ENCODE measurements at places on chromosomes 7 and 10.

- H3K4me1 ChIP-seq: peaks cover 4% of the 10 kb centered on the region
- no peaks in the 10 kb centered on the region for H3K36me3 ChIP-seq
These were observed 86.5 kb downstream of the PLXNA4 start for GRCh38 chr7:132489776-132490237.

- no peaks in the 10 kb centered on the region for H3K36me3 ChIP-seq
- no peaks in the 10 kb centered on the region for H3K27me3 ChIP-seq
- H3K27ac ChIP-seq: no peak overlapping the region
- H3K4me1 ChIP-seq: peaks cover 17% of the 10 kb centered on the region
- no peak for DNase-seq
These were observed 1.7 kb upstream of the NEURL1 start for GRCh38 chr10:103491729-103492364.

DNA sequence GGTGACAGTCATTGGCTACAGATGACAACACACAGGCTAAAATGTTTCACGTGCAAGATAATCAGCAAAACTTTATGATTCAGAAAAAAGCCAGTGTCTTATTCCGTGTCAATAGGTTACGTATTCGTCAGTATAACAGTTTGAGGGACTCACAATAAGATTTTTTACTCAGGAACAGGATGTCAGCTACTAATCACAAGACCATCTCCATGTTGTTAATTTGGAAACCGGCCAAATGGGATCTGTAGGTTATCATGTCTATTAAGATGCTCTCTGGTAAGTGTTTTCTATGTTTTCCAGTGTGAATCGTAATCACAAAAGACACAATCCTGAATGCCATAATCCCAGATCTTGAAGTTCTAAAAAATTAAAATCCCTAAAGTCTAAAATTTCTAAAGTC, 197.3 kb downstream of the ETV1 start:
- no peaks in the 10 kb centered on the region for H3K36me3 ChIP-seq
- H3K4me1 ChIP-seq: no peaks in the 10 kb centered on the region
- H3K27me3 ChIP-seq: no peaks in the 10 kb centered on the region
- H3K4me3 ChIP-seq: no peak overlapping the region
- no peak for DNase-seq
- H3K27ac ChIP-seq: no peak overlapping the region

DNA sequence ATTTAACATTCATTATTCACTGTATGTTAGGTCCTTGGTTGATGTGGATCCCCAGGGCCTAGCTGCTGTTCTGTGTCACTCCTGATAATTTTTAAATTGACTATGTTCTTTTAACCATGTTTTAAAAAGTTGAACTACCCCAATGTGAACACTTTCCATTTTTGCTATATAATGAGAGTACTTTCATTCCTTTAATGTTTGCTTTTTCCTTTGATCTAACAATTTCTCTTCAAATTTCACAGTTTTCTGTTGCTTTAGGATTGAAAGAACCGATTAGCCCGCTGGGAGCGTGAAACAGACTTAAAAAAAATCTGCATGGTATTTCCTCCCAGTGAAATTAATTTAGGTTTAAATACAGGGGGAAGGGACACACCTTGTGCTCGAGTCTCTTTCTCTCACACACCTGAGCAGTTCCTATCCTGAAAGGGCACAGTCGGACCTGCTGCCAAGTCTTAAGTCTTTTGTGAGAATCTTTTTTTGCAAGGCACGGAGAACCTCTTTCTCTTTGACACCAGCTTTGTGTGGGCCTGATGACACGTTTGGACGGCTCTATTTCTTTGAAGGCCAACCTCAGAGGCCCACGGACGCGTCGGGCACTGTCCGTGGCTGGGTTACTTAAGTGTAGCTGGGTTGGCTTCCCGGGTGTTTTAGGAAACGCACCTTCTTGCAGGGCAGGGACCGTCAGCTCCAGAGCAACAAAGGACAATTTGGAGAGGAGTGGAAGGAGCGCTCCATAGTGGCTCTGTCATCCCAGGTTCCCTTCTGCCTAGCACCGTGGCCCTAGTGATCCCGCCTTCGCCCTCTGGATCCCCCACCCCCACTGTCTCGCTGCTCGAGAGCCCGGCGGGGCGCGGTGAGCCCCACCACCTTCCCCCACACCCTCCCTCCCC, 1.0 kb upstream of the CHN2 start:
- peak overlapping the region; percentile 62 for H3K4me3 ChIP-seq
- no peak for DNase-seq
- peaks cover 17% of the 10 kb centered on the region for H3K4me1 ChIP-seq
- no peak overlapping the region for H3K27ac ChIP-seq
- peaks cover 31% of the 10 kb centered on the region for H3K27me3 ChIP-seq
- H3K36me3 ChIP-seq: no peaks in the 10 kb centered on the region

DNA sequence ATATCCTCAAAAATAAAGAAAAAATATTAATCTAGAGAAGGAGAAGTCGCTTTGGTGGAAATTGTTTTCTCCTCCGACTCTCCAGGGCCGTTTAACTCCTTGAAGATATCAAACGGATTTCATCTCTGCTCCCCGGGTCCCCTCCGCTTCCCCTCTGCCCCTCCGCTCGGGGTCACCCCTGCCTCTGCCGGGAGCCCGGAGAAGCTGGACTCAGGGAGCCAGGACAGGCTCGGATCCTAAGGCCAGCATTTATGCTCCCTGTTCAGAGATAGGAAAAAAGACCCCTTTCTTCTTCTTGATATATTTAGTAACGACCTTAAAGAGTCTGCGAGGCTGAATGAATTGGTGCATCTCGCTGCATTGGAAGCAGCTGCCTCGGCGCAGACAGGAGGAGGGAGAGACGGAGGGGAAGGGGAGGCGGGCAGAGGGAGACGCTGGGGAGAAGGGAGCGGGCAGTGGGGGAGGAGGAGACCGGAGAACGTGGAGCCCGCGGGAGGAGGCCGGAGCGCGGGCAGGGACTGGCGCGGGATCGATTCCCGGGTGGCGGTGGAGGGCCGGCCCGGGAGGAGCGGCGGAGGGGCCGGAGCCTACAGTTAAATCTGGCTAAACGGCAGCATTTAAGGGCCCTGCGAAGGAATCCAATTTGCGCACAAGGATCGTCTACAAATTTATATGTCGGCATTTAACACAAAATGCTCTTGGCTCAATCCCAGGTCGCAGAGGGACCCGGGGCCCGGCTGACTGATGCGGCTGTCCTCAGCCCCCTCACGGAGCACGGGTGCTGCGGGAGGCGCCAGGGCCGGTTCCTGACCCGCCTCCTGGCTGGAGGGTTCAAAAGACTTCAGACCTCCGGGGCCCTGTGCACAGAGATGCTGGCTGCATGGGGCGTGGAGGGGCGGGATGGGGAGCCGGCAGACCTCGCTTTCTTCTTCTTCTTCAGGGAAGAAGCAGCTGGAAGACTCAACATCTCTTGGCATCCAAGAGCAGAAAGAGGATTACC, 55.6 kb downstream of the CRTAC1 start:
- DNase-seq: no peak
- H3K27ac ChIP-seq: no peak overlapping the region
- H3K27me3 ChIP-seq: peaks cover 64% of the 10 kb centered on the region
- no peak overlapping the region for H3K4me3 ChIP-seq
- no peaks in the 10 kb centered on the region for H3K4me1 ChIP-seq
- no peaks in the 10 kb centered on the region for H3K36me3 ChIP-seq

DNA sequence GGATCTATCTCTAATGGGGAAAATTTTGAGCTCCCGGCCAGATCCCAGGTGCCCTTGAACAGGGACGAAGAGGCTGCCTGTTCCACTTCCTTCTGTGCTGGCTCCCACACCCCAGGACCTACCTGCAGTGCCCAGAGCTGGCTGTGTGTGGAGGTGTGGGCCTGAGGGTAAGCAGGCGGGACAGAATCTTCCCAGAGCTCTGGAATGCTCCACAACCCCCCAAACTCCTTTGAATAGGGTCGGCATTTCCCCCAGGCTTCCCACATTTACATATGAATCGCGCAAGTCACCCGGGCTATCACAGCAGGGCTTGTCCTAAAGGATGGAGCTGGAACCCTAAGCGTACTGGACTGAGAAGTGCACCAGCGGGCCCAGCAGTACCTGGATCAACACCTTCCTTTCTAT, 95.9 kb downstream of the DNMBP start:
- H3K27me3 ChIP-seq: no peaks in the 10 kb centered on the region
- H3K4me1 ChIP-seq: peaks cover 5% of the 10 kb centered on the region
- no peak overlapping the region for H3K4me3 ChIP-seq
- DNase-seq: no peak
- H3K36me3 ChIP-seq: no peaks in the 10 kb centered on the region

DNA sequence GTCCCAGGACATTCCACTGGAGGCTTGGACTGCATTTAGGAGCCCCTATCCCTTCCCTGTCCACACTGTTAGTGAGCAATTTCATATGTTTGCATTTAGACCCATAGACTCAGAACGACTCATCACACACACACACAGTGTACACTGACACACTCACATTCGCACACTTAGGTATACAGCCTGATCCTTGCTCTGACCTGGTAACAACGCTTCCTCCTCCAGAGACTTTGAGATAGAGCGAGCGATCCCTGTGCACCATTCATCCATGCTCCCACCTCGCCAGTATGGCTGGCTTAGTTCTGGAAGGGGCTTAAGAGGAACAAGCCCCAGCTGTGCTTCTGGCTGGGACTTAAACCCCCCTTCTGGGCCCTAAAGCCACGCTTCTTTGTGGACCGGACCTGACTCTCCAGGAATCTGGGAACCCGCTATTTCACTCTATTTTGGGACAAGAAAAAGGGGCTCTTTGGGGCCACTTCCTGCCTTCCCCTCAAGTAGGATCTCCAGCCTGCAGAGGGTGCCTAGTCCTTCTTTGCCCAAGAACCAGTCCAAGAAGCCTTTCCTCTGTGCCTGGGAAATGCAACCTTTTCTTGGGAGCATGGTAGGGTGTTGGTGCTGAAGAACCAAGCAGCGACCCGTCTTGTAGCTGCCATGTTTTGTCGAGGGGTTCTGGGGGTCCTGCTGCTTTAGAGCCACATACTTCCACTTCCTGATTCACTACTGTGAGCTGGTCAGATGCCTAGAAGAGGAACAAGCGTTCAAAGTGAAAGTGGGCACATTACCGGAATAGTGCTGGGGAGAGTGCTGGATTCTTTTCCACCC, 1.1 kb upstream of the HOXA13 start:
- peaks cover 97% of the 10 kb centered on the region for H3K27me3 ChIP-seq
- H3K4me3 ChIP-seq: peak overlapping the region; percentile 44
- H3K36me3 ChIP-seq: no peaks in the 10 kb centered on the region

- DNase-seq: no peak
- H3K36me3 ChIP-seq: no peaks in the 10 kb centered on the region
- no peaks in the 10 kb centered on the region for H3K4me1 ChIP-seq
- no peak overlapping the region for H3K4me3 ChIP-seq
- H3K27ac ChIP-seq: no peak overlapping the region
These were observed 172.4 kb upstream of the ZMIZ1 start for GRCh38 chr10:78896159-78896928.

- H3K36me3 ChIP-seq: no peaks in the 10 kb centered on the region
- H3K4me1 ChIP-seq: no peaks in the 10 kb centered on the region
- peaks cover 27% of the 10 kb centered on the region for H3K27me3 ChIP-seq
- no peak overlapping the region for H3K27ac ChIP-seq
These were observed 25.5 kb downstream of the NYAP1 start for GRCh38 chr7:100509231-100509630.

- no peaks in the 10 kb centered on the region for H3K27me3 ChIP-seq
- H3K36me3 ChIP-seq: no peaks in the 10 kb centered on the region
- no peaks in the 10 kb centered on the region for H3K4me1 ChIP-seq
- H3K4me3 ChIP-seq: no peak overlapping the region
- no peak for DNase-seq
- H3K27ac ChIP-seq: no peak overlapping the region
These were observed 143.1 kb downstream of the DYNC2I1 start for GRCh38 chr7:158999496-158999895.

DNA sequence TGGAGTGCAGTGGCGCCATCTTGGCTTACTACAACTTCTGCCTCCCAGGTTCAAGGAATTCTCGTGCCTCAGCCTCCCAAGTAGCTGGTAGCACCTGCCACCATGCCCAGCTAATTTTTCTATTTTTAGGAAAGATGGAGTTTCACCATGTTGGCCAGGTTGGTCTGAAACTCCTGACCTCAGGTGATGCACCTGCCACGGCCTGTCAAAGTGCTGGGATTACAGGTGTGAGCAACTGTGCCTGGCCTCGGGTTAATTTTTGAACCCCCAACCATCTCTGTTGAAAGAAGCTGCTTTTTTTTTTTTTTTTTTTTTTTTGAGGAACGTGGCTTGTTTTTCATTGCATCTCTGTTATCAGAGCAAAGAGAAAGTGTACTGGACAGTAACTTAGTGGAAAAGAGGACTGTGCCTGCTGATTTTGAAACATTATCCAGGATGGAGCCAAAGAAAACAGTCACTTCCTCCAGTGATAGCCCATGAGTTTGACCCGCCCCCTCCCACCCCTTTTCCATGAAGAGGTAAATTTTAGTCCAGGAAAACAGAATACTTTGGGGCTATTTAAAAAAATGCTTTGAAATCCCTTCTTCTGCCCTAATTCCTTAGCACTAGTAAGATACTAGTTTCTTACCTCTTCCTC, 38.3 kb downstream of the WBP1L start:
- H3K36me3 ChIP-seq: no peaks in the 10 kb centered on the region
- H3K27ac ChIP-seq: peak overlapping the region; percentile 86
- H3K27me3 ChIP-seq: no peaks in the 10 kb centered on the region
- no peak for DNase-seq
- H3K4me1 ChIP-seq: peaks cover 90% of the 10 kb centered on the region

DNA sequence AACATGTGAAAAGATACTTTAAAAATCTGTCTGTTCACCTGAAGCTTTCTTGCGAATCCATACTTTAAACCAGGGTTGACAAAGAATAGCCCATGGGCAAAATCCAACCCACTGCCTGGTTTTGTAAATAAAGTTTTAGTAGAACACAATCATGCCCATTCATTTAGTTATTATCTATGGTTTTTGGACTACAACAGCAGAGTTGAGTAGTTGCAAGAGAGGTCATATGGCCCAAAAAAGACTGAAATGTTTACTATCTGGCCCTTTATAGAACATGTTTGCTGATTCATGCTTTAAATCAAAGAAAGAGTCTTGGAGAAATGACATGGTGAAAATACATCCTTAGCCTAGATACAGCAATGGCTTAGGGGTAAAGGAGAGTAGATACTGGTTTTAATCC, 356.2 kb downstream of the RNLS start:
- no peak overlapping the region for H3K4me3 ChIP-seq
- H3K36me3 ChIP-seq: no peaks in the 10 kb centered on the region
- peak overlapping the region; percentile 50 for H3K27ac ChIP-seq
- H3K4me1 ChIP-seq: no peaks in the 10 kb centered on the region
- no peak for DNase-seq
- H3K27me3 ChIP-seq: no peaks in the 10 kb centered on the region

DNA sequence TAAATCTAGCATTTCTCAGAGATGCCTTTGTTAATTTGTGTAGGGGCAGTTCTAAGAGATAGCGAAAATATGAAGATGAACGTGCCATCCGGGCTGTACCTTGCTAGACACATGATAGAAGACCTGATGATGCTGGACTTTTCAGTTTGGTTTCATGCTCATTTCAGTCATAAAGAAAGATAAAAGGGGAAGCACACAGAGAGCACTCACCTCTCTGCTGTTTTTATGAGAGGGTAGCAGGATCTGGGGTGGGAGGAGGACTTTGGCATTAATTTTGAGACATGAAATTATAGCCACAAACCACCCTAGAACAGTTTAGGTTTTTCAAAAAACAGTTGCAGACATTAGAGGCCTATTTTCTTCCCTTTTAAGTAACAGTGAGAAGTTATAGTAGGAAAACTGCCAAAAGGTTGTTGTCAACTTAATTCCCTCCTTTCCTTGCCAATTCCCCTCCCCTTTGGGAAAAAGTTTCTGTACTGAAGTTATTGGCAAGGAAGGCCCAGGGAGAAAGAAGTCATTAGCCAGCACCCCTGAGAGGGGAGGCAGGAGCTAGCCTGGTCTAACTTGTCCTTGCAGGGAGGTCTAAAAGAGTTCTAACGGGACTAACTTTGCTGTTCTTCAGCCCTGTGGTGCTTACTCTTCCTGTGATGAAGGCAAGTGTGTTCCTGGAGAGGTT, 2.6 kb downstream of the ST7 start:
- H3K27me3 ChIP-seq: no peaks in the 10 kb centered on the region
- no peak for DNase-seq
- no peaks in the 10 kb centered on the region for H3K36me3 ChIP-seq
- H3K4me1 ChIP-seq: no peaks in the 10 kb centered on the region
- H3K4me3 ChIP-seq: no peak overlapping the region
